Mesothelial cell of epicardium (in vitro differentiated cells): ENCODE measurements at places on chromosomes 5 and 9. TPM values are rescaled to one million over a fixed set of nuclear protein-coding genes. Genes with fewer than 3 reads are reported as not detected.

DNA sequence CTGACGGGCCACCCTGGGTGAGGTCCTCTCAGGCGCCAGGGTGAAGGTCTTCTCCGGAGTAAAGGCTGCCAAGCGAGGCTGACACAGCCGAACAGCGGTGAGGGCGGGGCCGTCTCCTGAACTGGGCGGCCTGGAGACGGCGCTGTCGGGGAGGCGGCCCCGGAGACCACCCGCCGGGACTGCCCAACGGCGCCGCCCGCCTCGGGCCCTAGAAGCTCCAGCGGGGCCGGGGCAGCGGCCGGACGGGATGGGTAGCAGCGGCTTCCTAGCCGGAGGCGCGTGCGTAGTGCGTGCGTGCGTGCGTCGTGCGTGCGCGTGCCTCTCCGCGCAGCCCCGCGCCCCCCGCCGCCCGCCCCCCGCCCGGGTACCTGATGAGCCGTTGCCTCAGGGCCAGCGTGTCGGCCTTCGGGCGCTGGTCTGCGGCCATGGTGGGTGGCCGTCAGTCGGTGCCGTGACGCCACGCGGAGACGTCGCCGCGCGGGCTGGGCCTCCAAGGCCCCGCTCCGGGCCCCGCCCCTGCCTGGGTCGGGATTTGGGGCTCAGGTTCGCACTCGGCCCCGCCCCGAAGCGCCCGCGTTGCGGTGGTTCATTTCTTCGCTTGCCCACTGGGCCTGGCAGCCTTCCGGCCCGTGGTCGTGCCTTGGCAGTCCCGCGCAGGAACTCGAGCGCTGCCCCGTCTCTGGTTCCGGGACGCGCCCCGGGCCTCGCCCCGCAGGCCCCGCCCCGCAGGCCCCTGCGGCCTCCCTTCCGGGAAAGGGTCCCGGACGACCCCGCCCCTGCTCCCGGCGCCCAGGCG lies at the start of gene PHYKPL:
TSS of gene PHYKPL (minus strand) at position 679 of the 796 bp plus-strand sequence. CDS start at position 427, 252 bp downstream.
- DNase-seq = peak; percentile 54

- DNase-seq = no peak
These were observed 183.9 kb downstream of the AUH start for GRCh38 chr9:91177661-91178280.

GRCh38 chr5:180381428-180381827 lies 28.3 kb upstream of the GFPT2 start:
- no peak for DNase-seq

DNA sequence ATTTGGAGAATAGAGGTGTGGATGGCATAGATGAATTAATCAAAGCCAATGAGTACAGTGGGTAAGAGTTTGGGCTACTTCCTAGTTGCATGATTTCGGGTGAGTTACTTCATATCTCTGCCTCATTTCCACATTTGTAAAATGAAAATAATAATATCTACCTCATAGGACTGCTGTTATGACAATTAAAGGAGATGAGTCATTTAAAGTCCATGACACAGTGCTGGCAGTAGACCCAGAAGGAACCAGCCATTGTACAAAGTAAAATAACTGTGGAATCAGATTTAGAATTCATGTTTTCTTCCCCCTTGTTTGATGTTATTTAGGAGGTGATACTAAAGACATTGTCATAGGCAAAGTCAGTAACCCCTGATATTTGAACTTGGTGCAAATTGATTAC lies 139.5 kb upstream of the SLC27A6 start:
- no peak for DNase-seq

- DNase-seq = no peak
These were observed 324.3 kb upstream of the RORB start for GRCh38 chr9:74172874-74173273.

GRCh38 chr5:11377896-11378295 lies 526.4 kb downstream of the CTNND2 start:
- DNase-seq = no peak

- no peak for DNase-seq
These were observed 788.9 kb upstream of the GRAMD2B start for GRCh38 chr5:125634216-125634835.

- DNase-seq = no peak
These were observed 17.6 kb upstream of the NANS start for GRCh38 chr9:98038958-98039357.

- no peak for DNase-seq
These were observed 36.1 kb upstream of the SPDL1 start for GRCh38 chr5:169547508-169547907.

ZFP2 gene
- 3.8 to 4.3 TPM (median 4.0 TPM) in 3 replicates for total RNA-seq

HAPLN1 gene
- 1.4 to 2.8 TPM (median 1.9 TPM) in 3 replicates for total RNA-seq

FGF1 gene
- total RNA-seq = 0.07 TPM in 1 of 3 replicates, not detected in the others

ORM2 gene
- not detected in 3 replicates for total RNA-seq

SH3PXD2B gene
- 68.9 to 74.4 TPM (median 71.4 TPM) in 3 replicates for total RNA-seq
